Right cardiac atrium (tissue), 5 donors: ENCODE measurements at places on chromosomes 16 and 17. TPM values are rescaled to one million over a fixed set of nuclear protein-coding genes. Genes with fewer than 3 reads are reported as not detected.
A peak's percentile ranks its signal among the peaks of the same experiment; 100 is the strongest.

DNA sequence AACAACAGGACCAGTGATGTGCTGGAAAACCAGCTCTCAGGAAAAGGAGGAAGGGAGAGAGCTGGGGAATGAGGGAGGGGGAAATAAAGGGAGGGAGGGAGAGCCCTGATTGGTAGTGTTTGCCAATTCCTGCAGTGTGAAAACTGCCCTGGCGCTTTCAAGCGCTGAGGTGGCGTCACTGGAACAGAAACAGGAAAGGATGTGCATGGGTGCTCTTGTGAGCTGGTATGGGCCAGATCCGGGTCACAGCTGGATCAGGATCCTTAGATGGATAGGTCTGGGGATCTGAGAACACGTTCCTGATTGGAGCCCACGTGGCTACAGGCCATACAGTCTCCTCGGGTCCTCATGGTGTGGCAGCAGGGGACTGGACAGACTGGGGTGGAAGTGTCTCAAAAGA, 16.7 kb upstream of the MLKL start:
- no peak for DNase-seq

DNA sequence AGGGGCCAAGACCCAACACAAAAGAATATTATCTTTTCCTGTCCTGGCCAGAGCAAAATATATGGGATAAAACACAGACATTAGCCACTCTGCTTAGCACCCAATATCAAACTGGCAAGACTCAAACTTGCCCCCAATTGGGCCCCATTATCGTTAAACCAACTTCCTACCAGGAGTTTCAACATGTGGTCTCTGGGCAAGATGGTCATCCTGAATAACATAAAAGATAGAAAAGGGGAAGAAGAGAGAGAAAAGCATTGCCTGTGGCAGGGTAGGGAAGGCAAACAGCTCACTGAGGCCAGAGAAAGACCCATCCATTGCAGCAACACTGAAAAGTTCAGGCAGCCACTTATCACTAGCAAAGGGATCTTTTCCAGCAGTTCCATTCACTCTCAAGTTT, 502.1 kb downstream of the KIF2B start:
- no peak for DNase-seq

DNA sequence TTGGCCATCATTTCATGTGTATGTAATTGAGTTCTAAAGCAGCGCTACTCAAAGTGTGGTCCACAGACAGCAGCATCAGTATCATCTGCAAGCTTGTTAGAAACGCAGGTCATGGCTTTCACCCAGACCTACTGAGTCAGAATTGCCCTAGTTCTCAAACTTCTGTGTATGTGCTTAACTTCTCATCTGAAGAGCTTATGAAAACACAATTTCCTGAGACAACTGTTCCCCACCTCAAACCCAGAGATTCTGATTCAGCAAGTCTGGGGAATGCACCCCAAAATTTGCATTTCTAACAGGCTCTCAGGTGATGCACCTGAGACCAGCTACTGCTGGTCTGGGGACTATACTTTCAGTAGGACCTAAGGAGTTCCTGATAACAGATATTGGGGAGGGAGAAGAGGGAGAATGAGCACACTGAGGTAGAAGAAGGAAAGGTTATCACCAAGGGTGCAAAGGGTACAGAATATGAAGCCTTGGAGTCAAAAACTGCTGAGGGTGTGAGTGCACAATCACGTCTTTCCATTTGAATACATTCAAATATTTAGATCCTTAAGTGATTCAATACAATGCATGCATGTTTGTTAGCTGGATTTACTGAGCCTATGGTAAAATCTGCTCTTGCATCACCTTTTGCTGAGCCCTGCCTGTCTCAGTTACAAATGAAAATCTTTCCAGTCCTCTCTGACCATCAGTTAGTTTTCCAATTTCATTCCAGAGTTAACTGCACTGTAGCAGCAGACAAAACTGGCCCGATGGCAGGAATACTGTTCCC, 29.2 kb upstream of the SKAP1 start:
- no peak for DNase-seq

- no peak for DNase-seq
Measured at GRCh38 chr17:57516290-57517230, 228.5 kb downstream of the CCDC182 start.

Gene TBC1D3B
- 4.3 TPM for total RNA-seq

Gene TUBD1
- 8.5 TPM for total RNA-seq

- DNase-seq, result no peak
Measured at GRCh38 chr17:12438212-12438611, 227.5 kb upstream of the MYOCD start.

DNA sequence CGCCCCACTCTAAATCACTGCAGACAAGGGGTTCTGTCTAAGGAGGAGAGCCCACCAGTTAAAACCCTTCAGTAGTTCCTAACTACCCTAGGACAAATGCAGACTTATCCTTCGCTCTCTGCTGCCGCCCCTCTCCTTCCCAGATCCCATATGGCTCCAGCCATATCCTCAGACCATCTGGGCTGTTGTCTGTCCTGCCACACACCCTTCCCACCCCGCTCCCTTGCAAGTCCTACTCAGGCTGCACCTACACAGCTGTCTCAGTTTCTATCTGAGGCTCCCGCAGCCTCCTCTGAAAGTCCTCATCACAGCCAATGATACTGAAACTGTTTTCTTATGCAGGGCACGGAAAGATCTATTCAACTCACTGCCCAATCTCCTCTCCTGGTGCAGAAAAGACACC, 720 bp upstream of the BCKDK start:
- DNase-seq, result peak; percentile 12

GRCh38 chr16:6038941-6039645, 941.5 kb upstream of the EEF2KMT start:
- DNase-seq, result no peak

Gene DHRS7C
- total RNA-seq, result 317 TPM

- DNase-seq, result no peak
Measured at GRCh38 chr16:71767060-71767900, 41.4 kb downstream of the AP1G1 start.

DNA sequence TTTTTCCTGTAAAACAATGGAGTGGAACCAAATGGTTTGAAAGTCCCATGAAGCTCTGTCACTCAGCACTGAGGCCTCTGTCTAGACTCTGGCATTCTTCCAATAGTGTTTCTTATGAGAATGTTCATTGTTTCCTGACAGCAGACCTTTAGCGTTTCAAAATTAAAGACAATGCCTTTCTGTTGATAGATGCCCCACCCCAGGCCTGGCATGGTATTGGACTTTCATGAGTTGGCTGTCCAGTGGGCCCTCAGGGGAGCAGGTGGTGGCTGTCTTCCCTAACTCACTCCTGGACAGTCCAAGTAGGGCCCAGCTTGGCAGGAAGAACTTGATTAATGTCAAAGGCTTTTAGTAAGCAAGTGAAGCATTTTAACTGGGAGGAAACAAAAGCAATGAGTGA, 186.5 kb upstream of the CCL2 start:
- DNase-seq, result no peak

DNA sequence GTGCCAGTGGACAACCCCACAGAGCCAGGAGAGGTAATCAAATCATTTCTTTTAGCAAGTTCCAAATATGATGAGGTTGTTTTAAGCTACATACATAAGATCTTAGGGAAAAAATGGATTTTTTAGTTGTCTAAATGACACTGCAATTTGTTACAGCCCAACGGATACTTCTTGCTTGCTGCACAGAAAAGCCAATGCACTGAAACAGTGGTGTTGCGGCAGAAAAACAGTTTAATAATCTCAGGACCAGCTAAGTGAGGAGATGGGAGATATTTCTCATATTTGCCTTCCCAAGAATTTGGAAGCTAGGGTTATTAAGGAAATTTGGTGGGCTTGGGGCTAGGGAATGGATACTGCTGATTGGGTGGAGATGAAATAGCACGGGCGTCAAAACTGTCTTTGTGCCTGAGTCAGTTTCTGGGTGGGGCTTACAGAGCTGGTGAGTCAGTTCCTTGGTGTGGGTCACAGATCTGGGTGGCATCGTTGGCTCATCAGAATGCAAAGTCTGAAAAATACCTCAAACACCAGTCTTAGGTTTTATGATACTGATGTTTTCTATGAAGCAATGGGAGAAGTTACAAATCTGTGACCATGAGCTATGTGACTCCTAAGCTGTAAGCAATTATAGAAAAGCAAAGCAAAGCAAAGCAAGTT, 255.4 kb downstream of the IRX3 start:
- no peak for DNase-seq

Gene GGT6
- total RNA-seq, result not detected

Gene RAB11FIP4
- total RNA-seq, result 7.7 TPM

GRCh38 chr16:54921206-54921824, 9.3 kb upstream of the IRX5 start:
- no peak for DNase-seq

GRCh38 chr17:81956607-81957589, 4.1 kb downstream of the NOTUM start:
- peak; percentile 26 for DNase-seq

Gene MEIOB
- not detected for total RNA-seq

- DNase-seq, result no peak
Measured at GRCh38 chr16:88550246-88550661, 19.9 kb upstream of the ZC3H18 start.

DNA sequence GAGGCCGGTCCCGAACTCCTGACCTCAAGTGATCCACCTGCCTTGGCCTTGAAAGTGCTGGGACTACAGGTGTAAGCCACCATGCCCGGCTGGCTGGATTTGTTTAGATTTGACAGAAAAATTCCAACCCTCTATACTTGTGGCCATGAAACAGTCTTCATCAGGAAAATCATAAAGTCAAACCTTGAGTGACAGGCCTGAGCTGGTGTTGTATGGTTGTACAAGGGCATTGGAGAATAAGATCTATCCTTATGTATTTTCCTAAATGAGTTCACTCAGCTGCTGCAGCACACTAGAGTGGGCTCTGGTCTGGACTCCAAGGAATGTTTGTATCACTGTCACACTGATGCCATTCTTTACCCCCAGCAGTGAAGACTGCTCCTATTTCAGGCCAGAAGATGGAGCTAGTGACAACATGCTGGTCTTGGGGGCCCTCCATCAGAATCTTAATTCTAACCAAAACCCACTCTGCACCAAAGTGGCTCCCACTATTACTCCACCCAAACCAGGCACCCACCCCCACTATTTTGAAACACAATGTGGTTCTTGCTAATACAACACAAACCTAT, 27.4 kb downstream of the SNX11 start:
- no peak for DNase-seq

DNA sequence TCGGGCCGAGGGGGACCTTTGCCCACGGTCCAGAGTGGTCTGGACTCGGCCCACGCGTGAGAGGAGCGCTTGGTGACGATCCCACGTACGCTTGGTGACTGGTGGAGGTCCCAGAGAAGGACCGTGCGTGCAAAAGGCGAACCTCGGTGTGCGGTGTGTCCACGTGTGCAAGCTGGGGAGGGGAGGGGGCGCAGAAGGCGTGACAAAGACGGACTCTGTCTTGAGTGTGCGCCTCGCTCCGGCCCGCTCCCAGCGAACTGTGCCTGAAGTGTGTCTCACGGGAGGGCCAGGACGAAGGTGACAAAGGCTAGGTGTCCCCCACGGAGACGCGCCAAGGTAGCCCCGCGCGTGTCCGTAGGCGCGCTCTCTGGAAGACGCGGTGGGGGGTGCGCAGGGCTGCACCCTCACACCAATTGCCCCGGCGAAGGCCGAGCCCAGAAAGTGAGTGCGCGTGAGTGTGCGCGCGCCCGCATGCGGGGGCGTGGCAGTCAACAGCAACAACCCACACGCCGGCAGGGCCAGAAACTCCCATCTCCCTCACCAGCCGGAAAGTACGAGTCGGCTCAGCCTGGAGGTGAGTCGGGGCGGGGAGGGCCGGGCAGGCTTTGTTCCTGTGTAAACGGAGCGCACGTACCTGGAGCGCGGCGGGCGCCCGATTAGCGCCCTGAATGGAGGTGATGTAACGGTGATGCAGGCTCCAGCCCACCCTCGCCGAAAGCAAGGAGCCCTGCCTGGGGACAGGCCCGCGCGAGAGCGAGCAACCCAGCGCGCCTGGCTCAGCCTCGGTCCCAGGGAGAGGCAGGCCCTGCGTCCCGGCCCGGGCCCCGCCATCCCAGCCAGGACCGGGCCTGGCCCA, at the start of gene GPRC5C:
TSS of gene GPRC5C (plus strand) at position 521 of the 856 bp plus-strand sequence. CDS start 7,689 bp downstream, outside the sequence.
- peak; percentile 91 for DNase-seq

DNA sequence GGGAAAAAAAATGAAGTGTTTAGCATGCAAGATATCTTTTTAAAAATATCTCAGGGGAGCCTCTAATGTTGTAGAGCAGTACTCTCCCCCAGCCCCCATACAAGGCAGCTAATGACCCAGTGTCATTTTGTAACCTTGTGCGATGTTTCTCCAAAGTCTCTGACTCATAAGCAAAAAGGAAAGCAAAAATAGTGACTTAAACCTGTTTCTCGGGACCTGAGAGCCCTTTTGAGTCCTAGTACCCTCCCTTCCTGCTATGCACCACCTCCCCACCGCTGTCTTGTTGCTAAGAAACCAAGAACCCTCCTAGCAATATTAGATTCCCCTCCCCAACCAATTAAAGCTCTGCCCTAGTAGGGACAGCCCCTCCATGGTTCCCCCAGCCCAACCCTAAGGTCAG, 2.8 kb downstream of the MYCBPAP start:
- DNase-seq, result no peak

DNA sequence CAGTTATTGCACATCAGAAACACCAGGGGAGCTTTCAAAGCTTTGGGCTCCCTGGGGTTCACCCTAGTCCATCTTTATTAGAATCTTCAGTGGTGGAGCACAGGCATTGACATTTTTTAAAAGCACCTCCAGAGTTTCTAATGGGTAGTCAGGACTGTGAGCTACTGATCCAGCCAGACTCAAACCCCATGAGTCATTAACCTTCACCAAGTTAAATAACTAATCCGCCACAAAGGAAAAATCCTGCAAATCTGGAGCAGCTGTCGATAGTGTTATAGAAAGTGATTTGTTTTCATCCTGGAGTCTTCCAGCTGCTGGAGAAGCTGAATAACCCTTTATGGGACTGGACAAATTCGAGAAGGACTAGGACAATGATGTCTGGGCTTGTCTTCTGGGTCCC, 93.2 kb upstream of the PIRT start:
- no peak for DNase-seq

GRCh38 chr16:20300312-20301097, 26.8 kb downstream of the GP2 start:
- no peak for DNase-seq
